ENCODE measurements at places on chromosomes 6 and 20.
A peak's percentile ranks its signal among the peaks of the same experiment; 100 is the strongest.

DNA sequence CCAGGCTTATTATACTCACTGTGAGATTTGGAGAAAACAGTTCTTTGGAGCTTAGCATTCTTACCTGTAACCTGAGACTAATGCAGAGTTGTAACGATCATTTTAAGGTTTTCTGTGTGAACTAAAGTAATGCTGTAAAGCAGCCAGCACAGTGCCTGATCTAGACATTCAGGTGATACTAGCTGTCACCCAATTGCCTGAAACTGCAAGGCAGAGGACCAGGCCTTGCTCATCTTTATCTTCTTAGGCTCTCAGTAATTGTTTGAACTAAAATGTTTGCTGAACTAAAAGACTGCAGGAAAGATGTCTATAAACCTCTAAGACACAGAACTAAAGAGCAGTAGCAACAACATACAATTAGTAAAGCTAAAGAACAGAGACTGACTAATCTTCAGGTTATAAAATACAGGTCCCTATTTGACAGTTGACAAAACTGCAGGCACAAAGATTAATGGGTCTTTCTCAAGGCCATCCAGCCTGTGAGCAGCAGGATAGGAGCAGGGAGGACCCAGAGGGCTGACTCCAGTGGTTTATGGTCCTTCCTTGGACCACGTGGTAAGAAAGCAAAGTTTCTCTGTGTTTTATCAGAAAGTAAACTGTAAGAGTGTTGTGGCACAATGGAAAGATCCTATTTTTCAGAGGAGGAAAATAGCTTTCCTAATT lies 31.4 kb downstream of the SMLR1 start:
- no peak for DNase-seq

GRCh38 chr20:17316316-17317038 lies 89.6 kb downstream of the PCSK2 start:
- no peak for DNase-seq

DNA sequence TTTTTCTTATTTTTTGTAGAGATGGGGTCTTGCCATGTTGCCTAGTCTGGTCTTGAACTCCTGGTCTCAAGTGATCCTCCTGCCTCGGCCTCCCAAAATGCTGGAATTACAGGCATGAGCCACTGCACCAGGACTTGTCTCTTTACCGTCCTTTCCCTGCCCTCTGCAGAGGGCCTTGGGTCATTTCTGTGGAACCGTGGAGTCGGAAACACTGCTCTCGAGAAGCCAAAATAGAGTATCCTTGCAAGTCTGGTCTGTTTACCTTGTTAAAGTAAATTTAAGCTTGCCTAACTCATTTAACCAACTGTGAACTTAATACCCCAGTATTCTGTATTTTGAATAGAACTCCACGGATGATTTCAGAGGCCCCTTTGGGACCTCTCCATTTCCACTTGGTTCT lies 51.4 kb downstream of the KDM1B start:
- DNase-seq, result no peak

DNA sequence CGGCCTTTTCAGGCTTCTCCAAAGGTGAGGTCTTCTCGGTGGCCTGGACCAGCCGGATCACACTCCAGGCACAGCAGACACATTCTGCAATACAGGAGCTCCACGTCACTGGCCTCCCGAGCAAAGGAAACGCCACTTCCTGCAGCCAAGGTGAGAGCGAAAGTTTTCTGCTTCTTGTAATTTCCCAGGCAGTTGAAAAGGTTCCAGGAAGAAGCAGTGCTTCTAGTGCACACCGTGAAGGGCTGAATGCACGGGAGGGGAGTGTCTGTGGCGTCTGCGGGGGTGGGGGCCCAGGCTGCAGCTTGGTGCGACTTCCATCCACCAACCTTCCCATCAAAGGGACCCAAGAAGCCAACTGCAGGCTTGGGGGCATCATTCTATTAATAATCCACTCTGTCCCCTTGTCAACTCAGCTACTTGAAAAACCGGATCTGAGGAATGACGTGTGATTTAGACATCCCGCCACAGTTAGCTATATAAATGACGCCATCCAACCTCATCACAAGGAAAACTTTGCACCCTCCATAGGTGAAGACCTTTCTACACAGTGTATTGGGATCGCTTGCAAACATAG lies 61.1 kb downstream of the NFATC2 start:
- peak; percentile 75 for DNase-seq

- no peak for DNase-seq
Observed at GRCh38 chr6:47209632-47210031, 100.1 kb downstream of the TNFRSF21 start.

GRCh38 chr20:15449061-15449460 lies 1111.6 kb upstream of the FLRT3 start:
- no peak for DNase-seq

DNA sequence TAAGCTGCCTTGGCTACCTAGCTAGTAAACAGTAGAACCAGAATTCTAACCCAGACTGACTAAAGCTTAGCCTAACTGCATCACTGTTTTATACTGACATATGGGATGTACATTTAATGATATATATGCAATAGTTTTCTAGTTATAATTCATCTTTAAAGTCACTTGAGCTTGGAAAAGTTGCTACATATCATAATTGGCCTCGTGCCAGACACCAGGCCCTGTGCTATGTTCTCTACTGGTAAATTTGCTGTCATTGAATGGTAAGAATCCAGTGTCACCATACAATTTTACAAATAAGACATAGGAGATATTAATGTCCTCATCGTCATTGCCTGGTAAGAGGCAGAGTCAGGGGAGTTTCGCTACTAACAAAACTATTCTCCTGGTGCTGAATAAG lies 396.8 kb downstream of the CDKAL1 start:
- no peak for DNase-seq

DNA sequence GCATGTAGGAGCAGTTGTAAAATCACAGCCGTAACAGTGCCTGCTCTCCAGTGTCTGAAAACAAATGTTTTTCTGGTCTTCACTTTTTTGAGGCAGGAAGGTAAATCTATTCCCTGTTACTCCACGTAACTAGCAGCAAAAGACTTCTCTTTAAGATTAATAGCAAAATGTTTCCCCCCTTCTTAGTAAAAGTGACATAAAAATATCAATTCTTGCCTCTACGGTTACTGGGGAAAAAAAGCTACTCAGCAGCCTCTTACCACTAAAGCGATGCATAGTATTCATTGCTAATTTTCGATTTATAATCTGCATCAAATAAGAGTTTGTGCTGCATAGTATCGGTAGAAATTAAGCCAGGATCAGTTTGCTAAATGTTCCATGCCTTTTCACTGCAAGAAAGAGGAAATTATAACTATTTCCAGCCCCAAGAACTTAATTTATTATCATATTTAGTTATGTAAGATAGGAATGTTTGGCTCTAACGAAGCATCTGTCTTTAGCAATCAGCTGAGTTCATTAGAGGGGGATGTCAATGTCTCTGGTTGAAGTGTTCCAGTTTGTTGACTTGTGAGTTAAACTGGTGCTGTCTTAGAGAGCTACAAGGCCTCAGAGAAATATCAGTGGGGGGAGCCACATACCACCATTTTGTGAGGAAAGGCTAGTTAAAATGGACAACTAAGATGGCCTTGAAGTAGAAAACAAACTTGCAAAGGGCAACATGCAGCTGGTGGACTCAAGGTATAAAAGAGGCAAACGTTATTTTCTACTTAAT lies 617 bp upstream of the TSPYL1 start:
- peak; percentile 30 for DNase-seq

GRCh38 chr6:11845664-11846577 lies 67.3 kb upstream of the ADTRP start:
- DNase-seq, result no peak

DNA sequence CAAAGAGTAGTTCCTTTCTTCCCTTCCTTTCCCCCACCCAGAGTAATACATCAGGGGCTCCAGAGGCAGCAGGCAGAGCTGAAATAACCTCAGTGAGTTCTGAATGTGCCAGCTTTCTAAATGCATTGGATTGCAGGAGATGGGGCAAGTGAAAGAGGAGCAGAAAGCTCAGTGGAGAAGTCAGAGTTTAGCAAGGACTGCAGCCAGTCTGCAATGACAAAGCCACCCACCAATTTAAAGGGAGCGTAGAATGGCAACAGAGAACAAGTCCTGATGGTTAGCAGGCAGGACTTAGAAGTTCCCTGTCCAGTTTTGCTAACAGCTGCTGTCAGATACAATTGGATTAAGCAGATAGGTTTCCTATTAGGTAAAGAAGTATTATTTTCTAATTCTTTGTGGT lies 203.4 kb upstream of the RIN2 start:
- no peak for DNase-seq

- DNase-seq, result no peak
Observed at GRCh38 chr20:9677100-9677623, 161.7 kb downstream of the PAK5 start.

GRCh38 chr6:13272131-13273046 lies 55.9 kb downstream of the TBC1D7 start:
- peak; percentile 22 for DNase-seq

GRCh38 chr20:54113566-54113965 lies 43.2 kb upstream of the BCAS1 start:
- no peak for DNase-seq

DNA sequence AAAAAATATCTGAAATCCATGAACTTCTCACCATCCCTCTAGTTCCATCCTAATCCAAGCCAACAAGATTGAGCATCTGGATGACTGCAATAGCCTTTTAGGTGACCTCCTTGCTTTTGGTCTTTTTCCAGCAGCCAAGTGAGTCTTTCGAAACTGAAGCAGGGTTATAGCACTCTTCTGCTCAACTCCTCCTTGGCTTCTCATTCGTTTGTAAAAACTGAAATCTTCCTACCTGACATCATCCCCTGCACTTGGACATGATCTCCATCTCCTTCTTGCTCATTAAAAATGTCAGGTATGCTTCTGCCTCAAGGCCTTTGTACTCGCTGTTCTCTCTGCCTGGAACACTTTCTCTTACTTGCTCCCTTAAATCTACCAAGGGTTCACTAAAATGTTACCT lies 46.0 kb downstream of the STX7 start:
- DNase-seq, result no peak

DNA sequence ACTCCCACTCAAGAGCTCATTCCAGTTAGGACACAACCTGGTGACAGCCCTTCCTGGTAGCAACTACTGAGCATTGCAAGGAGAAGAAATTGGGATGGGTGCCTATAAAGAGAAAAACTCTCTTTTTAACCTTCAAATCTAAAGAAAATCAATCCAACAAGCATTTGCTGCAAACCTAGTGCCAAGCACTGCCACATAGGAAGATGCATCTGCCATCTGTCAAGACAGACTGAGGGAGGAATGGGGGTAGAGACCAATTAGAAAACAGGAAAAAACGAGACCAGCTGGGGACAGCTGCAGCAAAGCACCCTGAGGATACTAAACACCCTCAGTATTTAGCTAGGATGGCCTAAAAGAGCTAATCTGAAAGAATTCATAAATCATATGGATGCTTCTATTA lies 27.9 kb downstream of the HLA-DMB start:
- DNase-seq, result no peak

DNA sequence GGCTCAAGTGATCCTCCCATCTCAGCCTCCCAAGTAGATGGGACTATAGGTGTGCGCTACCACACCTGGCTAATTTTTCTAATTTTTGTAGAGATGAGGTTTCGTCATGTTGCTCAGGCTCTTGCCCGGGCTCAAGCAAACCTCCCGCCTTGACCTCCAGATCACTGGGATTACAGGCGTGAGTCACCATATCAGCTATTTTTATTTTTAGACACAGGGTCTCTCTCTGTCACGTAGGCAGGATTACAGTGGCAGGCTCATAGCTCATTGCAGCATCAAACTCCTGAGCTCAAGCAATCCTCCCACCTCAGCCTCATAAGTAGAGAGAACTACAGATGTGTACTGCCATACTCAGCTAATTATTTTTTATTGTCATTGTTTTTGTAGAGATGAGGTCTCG lies 41.7 kb downstream of the SLC23A2 start:
- DNase-seq, result no peak

- peak; percentile 15 for DNase-seq
Observed at GRCh38 chr6:108841377-108841855, 6.8 kb upstream of the ARMC2 start.

GRCh38 chr20:53957451-53958172 lies 112.8 kb downstream of the BCAS1 start:
- no peak for DNase-seq

- DNase-seq, result no peak
Observed at GRCh38 chr20:995170-995569, 6.9 kb downstream of the RSPO4 start.

DNA sequence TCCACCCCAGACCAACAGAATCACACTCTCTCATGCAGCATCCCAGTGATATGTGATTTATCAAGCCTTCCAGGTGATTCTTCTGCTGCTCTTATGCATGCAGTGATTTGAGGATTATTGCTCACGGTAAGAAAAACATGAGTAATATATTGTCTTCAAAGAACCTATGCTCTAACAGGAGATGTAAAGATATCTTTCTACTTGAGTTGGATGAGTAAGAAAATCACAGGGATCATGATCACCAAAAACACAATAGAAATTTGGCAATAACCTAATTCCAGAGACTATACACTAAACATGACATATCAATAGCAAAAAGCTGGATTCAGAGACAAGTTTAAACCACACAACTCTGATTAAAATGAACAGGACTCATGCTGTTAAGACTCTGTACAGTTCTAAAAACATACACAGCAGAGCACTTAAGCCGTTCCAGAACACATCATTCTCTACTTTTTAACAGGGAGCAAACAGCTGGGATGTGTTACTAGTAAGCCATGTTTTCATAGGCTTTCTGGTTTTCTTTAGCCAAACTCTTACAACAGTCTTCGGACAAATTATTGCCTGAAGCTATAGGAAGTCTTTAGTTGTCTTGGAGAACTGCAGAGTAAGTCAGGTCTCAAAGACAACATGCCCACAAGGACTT lies 568.6 kb downstream of the HAO1 start:
- no peak for DNase-seq

DNA sequence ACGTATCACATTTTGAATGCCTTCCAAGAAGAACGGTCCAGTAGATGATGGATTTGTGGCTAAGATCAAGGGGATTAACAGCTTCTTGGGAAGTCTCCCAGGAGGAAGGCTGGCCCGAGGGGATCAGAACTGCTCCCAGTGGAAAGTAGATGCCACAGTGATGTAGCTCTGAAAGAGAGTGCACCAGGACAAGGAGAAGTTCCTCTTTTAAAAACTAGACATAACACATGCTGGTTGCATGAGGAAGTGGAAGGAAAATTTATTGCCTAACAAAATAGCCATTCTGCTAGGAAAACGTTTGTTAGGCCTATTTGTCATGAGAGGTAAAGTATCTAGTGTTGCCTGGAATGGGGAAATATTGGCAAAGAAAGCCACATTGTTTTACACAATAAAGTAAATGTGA lies 87.8 kb downstream of the CDH26 start:
- DNase-seq, result peak; percentile 5

DNA sequence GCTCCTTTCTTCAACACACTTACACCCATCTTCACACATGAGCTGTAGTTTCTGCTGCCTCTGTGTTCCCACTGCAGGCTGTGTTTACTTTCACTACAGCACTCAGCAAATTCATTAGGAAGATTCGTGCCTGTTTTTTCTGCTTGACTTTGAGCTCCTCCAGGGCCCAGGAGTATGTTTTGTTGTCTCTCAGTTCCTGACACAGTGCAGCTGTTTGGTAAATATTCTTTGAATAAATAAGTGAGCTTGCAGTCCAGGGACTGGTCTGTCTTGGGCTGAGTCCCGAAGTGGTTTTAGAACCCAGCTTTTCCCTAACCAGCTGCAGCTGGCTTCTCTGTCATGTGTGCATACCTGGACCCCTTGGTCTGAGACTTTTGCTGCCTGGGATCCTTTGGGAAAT lies 46.6 kb upstream of the CCN6 start:
- DNase-seq, result no peak

GRCh38 chr6:116376149-116376548 lies 5.4 kb downstream of the DSE start:
- DNase-seq, result no peak

GRCh38 chr6:135181333-135182070 lies 394 bp downstream of the MYB start:
- peak; percentile 16 for DNase-seq

Data from CD4-positive, alpha-beta T cell treated with Interleukin-21 for 1 hour (primary cell).